BE2C (cell line): ENCODE measurements at places on chromosomes 7 and 10.

GRCh38 chr10:43946445-43946844, 297.8 kb upstream of the ZNF32 start:
- no peak for DNase-seq

- DNase-seq = no peak
These were observed 78.4 kb upstream of the NANOS1 start for GRCh38 chr10:118950997-118951637.

DNA sequence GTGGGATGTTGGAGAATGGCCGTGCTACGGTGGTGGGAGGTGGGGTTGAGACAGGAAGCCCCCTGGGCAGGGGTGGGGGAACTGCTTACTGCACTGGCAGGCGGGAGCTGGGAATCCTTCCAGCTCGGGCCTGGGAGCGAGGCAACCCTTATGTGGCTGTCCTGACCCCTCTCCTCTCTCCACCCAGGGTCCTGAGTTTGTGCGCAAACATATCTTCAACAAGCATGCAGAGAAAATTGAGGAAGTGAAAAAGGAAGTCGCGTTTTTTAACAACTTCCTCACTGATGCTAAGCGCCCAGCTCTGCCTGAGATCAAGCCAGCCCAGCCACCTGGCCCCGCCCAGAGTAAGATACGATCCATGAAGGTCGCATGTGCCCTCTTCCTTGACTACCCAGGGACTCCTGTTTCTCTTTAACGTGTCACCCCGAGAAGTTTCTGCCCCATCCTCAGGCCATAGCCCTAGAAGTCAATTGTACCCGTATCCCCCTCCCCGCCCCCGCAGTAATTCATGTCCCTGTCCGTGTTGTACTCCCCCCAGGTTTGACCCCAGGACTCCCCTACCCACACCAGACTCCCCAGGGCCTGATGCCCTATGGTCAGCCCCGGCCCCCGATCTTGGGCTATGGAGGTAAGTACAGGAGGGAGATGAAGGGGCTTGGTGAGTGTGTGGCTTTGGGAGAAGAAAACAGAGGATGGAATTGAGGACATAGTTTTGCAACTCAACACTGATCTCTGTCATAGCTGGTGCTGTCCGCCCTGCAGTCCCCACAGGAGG, 1.8 kb downstream of the UFSP1 start:
- peak; percentile 10 for DNase-seq

- peak; percentile 34 for DNase-seq
These were observed 43.7 kb downstream of the ZNF273 start for GRCh38 chr7:64946772-64947171.

DNA sequence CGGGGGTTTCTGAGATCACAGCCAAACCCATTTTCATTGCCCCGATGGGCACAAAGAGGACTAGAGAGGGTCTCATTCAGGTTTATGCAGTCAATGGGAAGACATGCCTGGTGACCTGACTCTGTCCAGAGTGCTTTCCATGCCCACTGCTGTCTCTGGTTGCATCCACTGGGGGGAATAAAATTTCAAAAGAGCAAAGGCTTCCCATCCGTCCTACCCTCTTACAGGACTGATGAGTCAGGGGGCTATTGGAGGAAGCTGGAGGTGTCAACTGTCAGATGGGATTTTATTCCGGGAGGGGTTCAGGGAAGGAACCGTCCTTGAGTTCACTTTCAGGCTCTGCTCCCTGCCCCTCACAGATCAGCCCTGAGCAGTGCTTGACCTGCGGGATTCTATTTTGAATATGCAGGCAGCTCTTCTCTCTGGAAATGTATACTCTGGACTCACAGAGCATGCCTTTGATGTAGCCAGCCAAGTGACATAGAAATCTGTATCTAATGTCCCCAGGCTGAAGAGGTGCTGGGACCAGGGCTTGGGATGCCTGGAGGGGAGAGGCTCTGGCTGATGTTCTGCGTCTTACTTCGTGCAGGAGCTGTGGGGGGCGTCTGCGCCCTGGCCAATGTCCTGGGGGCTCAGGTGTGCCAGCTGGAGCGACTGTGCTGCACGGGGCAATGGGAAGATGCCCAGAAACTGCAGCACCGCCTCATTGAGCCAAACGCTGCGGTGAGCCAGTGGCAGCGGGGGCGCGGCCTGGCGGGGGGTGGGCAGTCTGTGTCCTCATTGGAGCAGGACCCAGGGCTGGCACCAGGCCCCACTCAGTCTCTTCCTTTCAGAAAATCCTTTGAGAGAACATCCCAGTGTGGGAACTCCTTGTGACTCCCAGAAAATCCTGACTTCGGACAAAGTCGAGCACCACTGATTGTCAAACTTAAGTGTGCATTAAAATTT, 12.0 kb downstream of the C10orf62 start:
- DNase-seq = no peak

- no peak for DNase-seq
These were observed 13.6 kb downstream of the NKX1-2 start for GRCh38 chr10:124436191-124436638.

DNA sequence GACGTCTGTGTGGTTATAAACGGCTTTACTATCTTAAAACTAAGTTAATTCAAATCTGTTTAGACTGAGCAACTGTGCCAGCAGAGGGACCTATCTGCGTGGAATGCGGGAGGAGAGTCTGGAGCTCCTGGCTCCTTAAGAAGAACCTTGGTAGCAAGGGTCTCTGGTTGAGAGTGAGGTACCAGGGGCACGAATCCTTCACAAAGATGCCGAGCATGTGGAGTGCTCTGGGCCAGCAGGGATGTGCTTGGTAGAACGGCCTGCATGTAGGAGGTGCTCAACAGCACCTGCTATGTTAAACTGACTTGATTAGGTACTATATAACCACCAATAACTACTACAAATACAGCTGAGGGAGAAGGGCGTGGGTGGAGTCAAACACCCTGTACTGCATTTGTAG, 102.6 kb downstream of the VIPR2 start:
- no peak for DNase-seq

DNA sequence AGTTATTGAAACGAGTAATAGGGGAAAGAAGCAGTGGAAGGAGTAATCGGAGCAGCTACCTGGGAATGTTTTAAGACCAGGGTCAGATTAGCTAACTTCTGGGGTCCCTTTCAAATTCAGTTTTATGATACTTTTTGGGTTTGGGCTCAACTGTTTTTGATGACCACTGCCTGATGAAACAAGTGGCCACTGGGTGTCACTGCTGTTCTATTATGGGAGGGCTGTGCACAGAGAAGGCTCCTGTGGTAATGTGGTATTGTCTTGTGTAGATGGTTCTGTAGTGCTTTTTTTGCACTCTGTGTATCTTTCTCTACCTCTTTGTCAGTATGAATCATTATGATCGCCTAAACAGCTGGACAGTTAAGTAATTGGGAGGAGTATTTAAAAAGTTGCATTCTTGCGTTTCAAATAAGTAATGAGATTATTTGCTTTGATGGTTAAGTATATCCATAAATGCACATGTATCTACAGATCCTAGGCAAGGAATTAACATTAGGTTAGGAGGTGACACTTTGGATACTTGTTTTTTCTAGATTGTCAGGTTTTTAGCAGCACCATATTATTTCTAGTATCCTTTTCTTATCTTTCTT, 128.4 kb downstream of the ABCA13 start:
- DNase-seq = peak; percentile 57

DNA sequence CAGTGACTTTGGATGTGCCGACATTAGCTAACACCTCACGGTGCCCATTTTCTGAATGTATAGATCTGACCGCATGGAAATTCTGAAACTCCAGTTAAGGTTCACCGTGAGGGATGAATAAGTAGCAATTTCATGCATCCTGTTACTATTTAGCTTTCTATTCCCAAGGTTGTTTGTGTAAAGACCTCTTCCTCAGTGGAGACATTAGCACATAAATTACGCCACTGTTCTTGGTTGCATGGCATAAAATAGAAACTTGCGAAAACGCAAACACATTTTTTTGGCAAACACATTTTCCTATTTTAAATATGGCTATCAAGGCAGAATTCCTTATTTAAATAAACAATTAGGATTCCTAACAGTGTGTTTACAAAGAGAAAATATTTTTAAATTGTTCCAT, 36.5 kb downstream of the DENND2A start:
- DNase-seq = no peak

GRCh38 chr10:72063703-72064391, 24.5 kb downstream of the SPOCK2 start:
- DNase-seq = no peak

DNA sequence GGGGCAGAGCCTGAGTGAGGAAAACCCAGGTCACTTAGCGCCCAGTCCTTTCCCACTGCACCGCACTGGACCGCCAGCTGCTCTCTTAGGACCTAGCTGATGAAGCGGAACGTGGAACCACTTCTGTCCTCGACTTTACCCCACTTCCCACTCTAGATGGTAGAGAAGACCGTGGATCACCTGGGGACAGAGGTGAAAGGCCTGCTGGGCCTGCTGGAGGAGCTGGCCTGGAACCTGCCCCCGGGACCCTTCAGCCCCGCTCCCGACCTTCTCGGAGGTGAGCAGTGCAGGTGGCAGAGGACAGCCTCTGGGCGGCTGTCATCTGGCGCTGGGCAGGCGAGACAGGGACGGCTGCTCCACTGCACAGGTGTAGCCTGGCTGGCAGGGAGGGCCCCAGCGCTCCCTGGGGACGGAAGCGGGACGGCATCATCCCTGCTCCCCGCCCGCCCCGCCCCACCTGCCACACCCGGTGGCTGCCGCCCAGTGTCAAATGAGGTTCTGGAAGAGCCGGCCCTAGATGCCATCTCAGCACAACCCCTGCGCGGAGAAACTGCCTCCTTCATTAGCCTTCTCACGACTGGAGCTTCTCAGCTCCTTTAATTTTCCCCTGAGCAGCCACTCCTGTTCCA, 11.7 kb downstream of the PLAC9 start:
- no peak for DNase-seq

GRCh38 chr10:127612-128432, 7.4 kb upstream of the ZMYND11 start:
- DNase-seq = no peak

DNA sequence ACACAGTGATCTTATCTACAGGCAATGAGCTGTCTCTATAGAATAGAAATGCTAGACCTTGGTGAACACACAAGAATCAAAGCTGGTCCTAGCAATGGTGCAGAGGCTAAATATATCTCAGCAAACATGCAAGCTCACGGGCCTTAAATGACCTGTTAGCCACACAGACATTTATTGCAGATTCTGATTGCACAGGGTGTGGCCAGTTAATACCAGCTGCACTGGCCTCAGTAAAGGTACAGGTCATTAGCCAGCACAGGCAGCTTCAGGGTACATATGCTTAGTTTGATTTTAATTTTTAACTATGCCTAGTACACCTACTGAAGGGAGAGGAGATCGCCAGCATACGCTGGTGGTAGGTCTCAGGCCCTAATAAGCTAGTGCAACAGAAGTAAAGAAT, 265.4 kb upstream of the DGKB start:
- no peak for DNase-seq

DNA sequence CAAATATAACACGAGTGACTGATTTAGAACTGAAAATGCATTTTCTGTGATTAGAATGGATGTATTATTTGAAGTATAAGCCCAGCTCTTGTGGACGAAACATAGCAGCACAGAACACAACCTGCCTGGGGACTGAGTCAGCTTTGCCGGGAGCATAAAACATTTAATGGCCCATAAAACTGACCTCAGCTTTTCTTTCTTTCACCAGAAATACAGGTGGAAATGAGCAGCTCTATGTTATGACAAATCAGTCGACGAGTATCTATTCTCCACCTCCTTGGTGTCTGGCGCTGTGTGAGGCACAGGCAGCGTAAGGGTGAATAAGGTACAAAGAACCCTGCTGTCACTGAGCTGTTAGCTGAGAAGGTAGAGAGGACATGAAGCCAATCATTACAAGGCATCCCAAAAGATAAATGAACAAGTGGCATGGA, 471.6 kb upstream of the AKR1E2 start:
- no peak for DNase-seq

DNA sequence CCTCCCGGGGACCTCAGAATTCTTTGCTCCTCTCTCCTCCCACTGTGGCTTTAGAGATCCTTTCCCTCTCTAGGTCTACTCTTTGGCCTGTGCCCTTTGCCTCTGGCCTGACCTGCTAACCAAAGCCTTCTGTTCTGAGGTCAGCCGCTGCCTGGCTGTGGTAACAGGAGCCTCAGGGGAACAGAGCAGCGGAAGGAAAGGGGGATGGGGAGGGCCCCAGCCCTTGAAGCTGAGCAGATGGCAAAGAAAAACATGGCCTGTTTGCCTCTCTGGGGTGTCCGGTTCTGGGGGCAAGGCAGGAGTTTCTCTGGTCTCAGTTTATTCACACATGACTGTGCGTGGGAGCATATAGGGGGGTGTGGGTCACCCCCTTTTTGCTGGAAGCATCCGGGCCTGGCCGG, 28.2 kb downstream of the COL26A1 start:
- DNase-seq = peak; percentile 68
